GM12864 (cell line): ENCODE measurements at places on chromosomes 1 and 21.

DNA sequence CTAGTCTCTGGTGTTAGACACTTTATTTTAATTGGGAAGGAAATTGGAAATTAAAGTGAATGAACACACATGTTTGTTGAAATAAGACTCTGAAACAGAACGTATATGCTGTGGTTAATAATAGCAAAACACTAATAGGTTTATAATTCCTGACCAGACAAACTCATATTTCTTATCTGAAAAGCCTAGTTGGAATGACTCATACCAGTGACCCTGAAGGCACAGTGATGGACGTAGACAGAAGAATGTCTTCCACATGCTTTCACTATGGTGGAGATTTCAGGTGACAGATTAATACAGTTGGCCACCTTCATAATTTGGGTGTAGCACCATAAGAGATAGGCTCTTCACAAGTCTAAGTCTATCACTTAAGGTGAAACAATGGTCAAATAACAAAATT lies 83.0 kb upstream of the COL11A1 start:
- no peak for DNase-seq

GRCh38 chr1:225526878-225527277 lies 99.0 kb upstream of the LBR start:
- no peak for DNase-seq

- no peak for DNase-seq
Observed at GRCh38 chr1:219746141-219746540, 133.2 kb upstream of the ZC3H11B start.

GRCh38 chr1:21651214-21652042 lies 17.7 kb downstream of the RAP1GAP start:
- no peak for DNase-seq

DNA sequence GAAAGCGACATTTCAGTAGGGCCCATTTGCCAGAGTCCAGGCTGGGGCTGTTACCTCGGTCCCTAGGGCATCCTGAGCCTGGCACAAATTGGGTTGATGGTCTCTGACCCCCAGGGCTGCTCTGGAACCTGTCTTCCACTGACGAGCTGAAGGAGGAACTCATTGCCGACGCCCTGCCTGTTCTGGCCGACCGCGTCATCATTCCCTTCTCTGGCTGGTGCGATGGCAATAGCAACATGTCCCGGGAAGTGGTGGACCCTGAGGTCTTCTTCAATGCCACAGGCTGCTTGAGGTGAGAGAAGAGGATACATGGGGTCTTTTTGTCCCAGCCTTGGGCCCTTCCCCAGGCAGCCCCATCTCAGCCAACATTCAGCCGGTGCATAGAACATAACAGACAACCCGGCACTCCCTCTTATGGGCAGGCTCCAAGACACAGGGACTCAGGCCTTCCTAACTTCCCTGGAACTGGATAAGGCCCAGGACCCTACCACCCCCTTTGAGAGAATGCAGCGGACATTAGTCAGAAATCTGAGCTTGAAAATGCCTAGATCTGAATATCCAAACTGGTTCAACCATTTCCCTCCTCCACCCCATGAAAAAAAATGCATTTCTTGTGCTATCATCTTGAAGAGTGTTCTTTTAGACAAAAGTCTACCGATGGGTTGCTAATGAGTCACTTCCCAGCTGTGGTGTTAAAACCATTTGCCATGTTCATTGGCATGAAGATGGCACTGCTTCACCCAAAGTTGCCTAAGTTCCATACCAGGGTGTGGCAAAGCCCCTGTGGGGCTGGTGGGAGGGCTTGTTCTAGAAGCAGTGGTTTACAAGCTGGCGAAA lies 35.4 kb downstream of the PKP1 start:
- DNase-seq, result no peak

DNA sequence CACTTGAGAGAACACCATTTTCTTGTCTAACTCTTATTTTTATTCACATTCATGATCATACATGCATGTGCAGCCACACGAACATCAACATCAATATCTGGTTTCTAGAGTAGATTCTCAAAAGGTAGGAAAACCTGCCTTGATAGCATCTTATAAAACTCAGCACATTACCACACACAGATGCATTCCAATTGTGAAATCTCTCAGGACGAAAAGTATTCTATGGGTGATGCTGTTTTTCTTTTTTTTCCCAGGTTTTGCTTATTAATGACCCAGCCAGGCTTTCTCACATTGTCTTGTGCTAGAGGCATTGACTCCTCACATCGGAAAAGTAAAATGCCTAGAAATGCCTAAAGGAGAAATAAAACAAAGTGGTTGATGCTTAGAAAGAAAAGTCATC lies 562.8 kb downstream of the KIF26B start:
- no peak for DNase-seq

- no peak for DNase-seq
Observed at GRCh38 chr1:229025576-229025975, 245.3 kb upstream of the RAB4A start.

DNA sequence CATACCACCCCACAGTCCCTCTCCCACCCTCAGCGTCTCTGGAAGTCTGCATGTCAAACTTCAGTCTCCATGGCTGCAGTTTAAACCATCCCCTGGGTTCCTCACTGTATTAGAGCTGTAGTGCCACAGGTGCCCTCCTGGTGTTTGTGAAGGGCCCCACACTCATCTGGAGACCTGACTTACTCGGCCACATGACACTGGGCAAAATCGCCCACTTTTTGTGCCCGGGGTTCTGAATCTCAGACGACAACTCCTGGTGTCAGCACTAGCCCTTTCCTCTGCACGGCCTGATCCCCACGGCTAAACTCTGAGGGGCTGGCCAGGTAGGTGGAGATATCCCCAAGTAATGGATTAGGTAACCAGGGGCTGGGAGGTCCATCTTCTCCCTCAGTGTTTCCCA lies 6.5 kb downstream of the INKA2 start:
- no peak for DNase-seq

GRCh38 chr1:7948960-7949359 lies 8.3 kb upstream of the TNFRSF9 start:
- no peak for DNase-seq

- no peak for DNase-seq
Observed at GRCh38 chr1:54792686-54793282, 8.3 kb downstream of the TTC22 start.

DNA sequence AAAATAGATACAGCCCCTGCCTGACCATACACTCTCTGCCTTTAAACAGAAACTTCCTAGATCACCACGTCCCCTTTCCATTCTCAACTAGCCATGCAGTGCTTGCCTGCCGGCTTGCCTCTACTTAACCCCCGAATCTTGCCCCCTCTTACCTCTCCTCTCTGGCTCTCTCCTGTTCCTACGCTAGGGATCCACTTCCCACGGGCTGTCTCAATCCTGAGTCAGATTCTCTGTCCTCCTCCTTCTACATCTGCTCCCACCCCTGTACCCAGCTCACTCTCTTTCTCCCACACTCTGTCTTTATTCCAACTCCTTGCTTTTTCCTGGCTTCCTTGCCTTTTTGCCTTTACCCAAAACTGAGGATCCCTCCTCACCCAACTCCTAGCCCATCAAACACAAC lies 29.3 kb downstream of the ATF3 start:
- DNase-seq, result no peak

GRCh38 chr21:46117586-46118315 lies 19.8 kb downstream of the COL6A2 start:
- DNase-seq, result no peak

DNA sequence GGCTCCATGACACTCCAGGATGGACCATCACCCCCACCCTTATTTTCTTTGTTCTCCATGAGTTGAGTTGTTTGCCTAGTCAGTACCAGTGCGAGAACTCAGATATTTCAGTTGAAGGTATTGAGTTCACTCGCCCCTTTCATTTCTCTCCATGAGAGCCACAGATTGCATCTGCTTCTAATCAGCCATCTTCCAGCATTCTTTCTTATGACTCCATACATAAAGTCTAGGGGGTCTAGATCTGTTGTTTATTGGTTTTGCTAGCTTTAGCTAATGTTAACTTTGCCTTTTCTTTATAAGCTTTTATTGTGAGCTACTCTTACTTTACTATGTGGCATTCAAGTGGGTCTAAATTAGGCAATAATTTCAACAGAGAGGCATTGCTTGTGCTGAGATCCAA lies 71.6 kb upstream of the PDC start:
- DNase-seq, result no peak

DNA sequence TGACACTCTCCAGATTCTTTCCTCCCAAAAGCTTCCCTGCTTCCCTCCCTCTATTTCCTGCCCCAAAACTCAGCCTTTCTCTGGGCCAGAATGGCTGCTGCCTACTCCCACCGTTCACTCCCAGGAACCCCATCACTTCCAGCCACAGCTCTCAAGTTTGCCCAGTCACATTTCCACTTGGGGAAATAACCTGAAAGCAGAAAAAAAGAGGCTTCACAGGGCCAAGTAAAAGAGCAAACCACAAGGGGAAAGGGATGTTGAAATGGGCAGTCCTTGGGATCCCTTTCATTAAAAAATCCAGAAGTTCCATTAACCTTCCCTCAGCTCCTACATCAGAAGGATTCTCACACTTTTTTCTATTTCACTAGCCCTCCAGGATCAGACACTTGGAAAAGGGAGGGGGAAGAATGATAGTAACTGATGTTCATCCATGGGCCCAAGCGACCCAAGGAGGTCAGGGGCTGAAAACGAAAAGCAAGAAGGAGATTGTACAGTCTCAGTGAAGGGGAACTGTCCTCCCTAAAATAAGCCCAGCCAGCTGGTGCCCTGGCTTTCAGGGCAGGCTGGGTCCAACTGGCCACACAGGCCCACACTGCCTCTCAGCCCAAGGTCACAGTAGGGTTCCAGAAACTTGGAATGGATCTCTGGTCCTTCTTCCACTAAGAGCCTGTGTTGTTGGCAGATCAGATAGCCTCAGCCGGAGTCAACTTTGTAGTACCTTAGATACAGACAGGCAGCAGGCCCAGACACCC lies 49.7 kb downstream of the DMAP1 start:
- no peak for DNase-seq

- no peak for DNase-seq
Observed at GRCh38 chr1:24860841-24861240, 69.2 kb downstream of the RUNX3 start.

DNA sequence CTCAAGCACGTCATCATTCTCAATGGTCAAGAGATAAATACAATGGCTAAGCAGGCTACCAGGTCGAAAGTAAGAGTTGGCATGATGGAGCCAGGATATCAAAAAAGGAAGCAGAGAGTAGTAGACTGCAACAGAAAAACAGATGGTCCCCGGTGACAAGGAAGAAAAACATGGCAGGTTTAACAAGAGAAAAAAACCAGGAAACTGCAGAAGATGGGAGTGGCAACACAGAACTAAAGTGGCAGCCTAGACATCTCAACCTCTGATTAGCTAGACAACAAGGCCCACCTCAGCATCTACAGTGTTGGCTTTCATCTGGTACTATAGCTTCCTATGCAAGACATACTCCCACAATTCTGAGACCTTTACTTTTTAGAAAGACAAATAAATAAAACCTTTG lies 3.1 kb downstream of the UBR4 start:
- no peak for DNase-seq

GRCh38 chr1:116126281-116126680 lies 15.1 kb downstream of the MAB21L3 start:
- DNase-seq, result no peak

- DNase-seq, result no peak
Observed at GRCh38 chr1:81679942-81680341, 120.8 kb upstream of the ADGRL2 start.

- DNase-seq, result no peak
Observed at GRCh38 chr1:1034439-1034781, 14.5 kb downstream of the AGRN start.

GRCh38 chr1:8283058-8283884 lies 34.6 kb upstream of the SLC45A1 start:
- DNase-seq, result peak; percentile 76

DNA sequence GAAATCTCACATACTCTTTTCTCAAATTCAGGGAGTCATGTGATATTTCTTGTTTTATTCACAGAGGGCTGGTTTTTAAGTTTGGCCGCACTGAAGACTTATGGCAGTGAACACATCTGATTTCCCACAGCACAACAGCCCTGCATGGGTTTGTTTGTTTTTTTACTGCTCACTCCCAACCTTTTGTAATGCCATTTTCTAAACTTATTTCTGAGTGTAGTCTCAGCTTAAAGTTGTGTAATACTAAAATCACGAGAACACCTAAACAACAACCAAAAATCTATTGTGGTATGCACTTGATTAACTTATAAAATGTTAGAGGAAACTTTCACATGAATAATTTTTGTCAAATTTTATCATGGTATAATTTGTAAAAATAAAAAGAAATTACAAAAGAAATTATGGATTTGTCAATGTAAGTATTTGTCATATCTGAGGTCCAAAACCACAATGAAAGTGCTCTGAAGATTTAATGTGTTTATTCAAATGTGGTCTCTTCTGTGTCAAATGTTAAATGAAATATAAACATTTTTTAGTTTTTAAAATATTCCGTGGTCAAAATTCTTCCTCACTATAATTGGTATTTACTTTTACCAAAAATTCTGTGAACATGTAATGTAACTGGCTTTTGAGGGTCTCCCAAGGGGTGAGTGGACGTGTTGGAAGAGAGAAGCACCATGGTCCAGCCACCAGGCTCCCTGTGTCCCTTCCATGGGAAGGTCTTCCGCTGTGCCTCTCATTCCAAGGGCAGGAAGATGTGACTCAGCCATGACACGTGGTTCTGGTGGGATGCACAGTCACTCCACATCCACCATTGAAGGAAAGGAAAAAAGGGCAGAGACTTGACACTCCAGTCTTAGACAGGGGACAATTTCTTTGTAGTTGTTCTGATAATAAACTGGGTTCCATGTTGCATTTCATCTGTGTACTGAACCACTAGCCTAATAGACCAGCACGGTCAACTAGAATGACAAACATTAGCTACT lies 22.8 kb downstream of the TMEM50A start:
- no peak for DNase-seq

DNA sequence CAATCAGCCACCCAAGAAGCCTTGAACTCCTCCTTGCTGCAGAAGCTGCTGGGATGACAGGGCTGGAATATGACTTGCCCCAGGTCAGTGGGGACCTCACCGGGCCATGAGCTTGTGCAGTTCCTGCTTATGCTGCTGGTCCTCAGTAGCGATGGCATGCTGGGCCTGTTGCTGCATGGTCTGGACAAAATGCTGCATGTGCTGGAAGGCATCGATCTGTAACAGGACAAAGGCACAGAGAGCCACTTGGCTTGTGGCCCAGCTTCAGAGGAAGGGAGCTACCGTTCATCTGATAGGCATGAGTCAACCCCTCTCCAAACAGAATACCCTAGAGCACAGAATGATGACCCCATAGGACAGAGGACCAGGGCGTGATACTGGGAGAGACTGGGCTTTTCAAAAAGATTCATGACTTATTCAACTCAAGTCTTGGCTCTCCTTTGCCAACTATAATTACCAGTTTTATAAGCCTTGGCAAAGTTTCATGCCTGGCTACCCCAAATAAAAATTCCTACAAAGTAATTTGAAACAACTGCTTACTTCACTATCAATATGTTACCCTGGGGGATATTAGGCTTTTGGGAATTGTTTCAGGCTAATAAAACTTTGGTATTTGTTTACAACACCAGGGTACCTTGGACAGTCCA lies 34.7 kb upstream of the EXOSC10 start:
- DNase-seq, result no peak

- no peak for DNase-seq
Observed at GRCh38 chr21:16509476-16509875, 779.7 kb downstream of the USP25 start.

GRCh38 chr1:26114165-26114927 lies 2.7 kb downstream of the PDIK1L start:
- DNase-seq, result no peak
